Lung (tissue), 17 donors: ENCODE measurements at places on chromosomes 11 and 22. TPM values are rescaled to one million over a fixed set of nuclear protein-coding genes. Genes with fewer than 3 reads are reported as not detected.

The CDCA5 gene
- total RNA-seq = 2.7 TPM

The RBFOX2 gene
- total RNA-seq = 63.3 TPM

DNA sequence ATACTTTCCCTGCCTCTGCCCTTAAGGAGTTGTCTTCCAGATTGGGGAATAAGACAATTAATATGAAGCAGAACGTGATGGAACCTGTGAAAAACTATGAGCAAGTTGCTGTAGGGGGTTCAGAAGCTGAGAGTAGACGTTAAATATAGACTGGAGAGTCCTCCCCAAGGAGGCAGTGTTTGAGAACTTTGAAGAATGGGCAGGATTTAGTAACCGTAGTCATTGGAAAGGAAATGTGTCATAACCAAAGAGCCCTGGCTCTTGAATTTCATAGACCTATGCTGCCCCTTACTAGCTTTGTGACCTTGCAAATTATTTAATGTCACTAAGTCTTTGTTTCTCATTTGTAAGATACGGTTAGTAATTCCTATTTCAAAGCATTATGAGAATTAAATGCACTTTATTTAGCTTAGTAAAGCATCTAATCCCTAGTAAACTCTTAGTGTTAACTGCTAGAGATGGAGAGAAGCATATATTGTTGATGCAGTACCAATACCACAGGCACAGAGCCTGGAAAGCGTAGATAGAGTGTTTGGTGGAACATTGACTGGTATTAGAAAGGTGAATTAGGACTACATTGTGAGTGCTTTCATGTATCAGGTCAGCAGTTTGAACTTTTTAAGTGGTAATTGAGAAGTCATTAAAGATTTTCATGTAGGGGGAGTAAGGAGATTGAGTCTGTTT, 54.1 kb downstream of the MCAM start:
- peak; percentile 17 for DNase-seq

GRCh38 chr22:45353786-45354185, 44.1 kb downstream of the FAM118A start:
- DNase-seq = no peak

The P2RX6 gene
- total RNA-seq = 1.1 TPM

The BEST1 gene
- total RNA-seq = 4.9 TPM

DNA sequence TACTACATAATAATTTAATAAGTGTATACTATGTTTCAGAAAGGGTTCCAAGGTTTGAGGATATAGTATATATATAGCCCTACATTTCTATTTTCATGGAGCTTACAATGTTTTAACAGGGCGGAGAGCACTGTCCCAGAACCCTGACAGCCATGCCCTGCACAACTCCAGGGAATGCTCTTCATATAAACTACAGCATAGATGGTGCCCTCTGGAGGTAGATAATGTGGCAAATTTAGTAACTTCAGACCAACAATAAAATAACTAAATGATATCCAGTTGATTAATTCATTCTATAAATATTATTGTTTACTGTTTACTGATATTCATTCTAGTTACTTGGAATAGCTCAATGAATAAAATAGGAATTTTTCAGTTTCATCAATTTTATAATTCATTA, 693.7 kb upstream of the CCDC179 start:
- no peak for DNase-seq

The PDGFB gene
- 19.7 TPM for total RNA-seq

DNA sequence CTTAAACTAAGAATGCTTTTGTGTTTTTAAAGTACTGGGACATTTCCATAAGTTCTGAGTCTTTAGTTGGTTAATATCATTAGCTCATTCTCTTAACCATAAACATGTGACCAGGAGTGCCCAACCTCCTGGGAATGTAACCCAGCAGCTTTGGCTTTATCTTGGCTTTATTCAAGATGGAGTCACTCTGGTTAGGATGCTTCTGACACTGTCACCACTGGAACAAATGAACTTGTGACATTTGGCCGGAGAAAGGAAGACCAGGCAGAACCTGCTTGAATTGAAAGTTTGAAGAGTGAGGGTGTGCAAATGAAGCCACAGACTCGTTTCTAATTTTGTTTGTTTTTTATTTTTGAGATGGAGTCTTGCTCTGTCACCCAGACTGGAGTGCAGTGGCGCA, 54.6 kb downstream of the OSBP2 start:
- no peak for DNase-seq

The NFRKB gene
- 23.2 TPM for total RNA-seq

GRCh38 chr11:35247428-35247827, 108.5 kb downstream of the CD44 start:
- no peak for DNase-seq

The YPEL4 gene
- 1.5 TPM for total RNA-seq

DNA sequence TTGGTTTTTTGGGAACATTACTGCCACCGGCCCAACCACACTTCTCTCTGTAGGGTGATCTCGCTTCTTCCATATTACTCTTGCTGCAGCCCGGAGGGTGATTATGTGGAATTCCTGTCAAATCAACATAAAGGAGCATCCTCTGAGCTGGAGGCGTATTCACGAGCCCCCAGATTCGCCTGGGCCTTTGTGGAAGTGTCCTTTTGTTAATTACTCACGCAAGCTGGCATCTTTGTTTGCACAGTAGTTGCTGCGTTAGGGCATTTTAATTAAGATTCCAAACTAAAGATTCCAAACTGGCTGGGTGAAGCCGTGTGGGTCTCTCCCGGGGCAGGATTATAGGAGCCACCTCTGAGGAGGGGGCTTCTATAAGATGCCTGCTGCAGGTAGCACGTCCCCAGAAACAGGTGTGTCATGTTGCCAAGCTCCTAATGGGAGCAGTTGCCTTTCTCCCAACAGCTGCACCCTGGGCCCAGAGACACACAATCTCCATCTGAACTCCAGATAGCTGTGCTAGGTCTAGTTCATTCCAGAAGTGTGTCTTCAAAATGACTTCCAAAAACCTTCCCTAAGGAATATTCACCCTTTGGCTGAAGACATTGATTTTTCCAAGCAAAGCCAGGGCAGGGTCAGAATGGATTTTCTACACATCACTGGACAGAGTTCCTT, 40.9 kb downstream of the SHISAL1 start:
- DNase-seq = no peak

GRCh38 chr11:76885390-76886097, 24.8 kb downstream of the ACER3 start:
- DNase-seq = no peak

The MYO7A gene
- 8.3 TPM for total RNA-seq

DNA sequence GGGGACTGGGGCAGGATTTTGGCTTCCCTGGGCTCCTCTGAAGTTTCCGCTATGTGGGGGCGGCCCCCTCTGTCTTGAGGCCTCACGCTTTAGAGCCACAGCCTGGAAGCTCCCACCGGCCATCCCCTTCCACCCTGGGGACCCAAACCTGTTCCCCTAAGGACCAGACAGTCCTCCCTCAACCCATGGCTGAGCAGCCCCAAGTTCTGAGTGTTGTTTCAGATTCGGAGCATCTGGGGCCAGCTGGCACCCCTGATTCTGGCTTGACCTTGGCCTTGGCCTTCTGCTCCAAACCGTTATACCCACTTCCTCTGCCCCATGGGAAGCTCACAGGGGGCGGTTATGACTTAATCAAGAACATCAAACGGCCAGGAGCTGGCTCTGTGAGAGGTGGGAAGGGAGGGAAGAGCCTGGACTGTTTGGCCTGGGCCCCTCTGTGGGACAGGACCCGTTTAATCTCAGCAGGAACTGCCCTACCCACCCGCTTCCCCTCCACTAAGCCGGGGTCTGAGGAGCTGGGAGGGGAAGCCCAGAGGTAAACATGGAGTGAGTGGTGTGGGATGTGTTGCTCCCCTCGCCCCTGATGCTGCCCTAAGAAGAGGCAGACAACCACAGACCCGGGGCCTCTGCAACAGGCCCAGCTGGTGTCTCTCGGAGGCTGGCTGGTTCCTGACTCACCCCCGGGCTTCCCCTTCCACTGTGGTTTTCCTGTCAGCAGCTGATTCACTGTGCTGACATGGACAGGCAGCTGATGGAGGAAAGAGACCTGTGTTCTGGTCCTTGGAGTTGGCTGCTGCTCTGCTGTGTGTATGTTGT, 3.4 kb downstream of the CD82 start:
- DNase-seq = peak; percentile 68
